Fibroblast of lung (primary cell): ENCODE measurements at places on chromosomes 12 and 14. TPM values are rescaled to one million over a fixed set of nuclear protein-coding genes. Genes with fewer than 3 reads are reported as not detected.

SMIM41 gene
- total RNA-seq, result 2.0 and 2.1 TPM in 2 replicates

FOXA1 gene
- under 0.01 TPM in 2 replicates for total RNA-seq

CRIP1 gene
- 1.3 and 3.0 TPM in 2 replicates for total RNA-seq

CDH24 gene
- 5.6 and 6.2 TPM in 2 replicates for total RNA-seq

- peaks cover 9% of the 10 kb centered on the region for H3K4me1 ChIP-seq
- H3K36me3 ChIP-seq, result peaks cover 10% of the 10 kb centered on the region
- H3K27ac ChIP-seq, result peak within 1 kb of the TSS; percentile 69
- no peak for DNase-seq
- H3K27me3 ChIP-seq, result no peaks in the 10 kb centered on the region
- peak within 1 kb of the TSS; percentile 67 for H3K4me3 ChIP-seq
These were observed at the start of gene AKT1 for GRCh38 chr14:104794993-104795780. TSS of gene AKT1 (minus strand) at chr14:104795748. CDS start at chr14:104792643, 3,105 bp downstream.

DNA sequence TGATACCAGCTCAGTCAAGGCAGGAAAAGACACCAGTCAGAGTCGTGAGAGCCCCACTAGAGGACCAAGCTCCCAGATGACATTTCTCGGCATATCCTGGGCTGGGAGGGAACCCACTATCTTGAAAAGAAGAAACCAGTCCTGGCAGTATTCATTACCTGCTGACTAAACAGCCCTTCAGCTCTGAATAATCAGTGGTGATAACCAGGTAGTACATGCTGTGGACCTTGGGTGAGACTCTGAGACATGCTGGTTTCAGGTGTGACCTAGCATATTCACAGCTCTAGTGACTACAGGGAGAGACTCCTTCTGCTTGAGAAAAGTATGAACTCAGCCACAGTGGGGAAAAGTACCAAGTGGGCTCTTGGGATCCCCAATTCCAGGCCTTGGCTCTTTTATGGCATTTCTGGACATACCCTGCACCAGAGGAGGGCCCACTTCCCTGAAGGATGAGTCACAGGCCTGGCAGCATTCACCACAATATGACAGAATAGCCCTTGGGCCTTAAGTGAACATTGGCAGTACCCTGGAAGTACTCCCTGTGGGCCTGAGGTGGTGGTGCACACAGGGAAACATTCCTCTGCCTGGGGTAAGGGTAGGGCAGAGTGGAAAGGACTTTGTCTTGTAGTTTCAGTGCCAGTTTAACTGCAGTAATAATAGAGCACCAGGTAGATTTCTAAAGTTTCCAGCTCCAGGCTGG, 82.6 kb upstream of the SLC38A4 start:
- no peak overlapping the region for H3K27ac ChIP-seq
- peaks cover 2% of the 10 kb centered on the region for H3K4me1 ChIP-seq
- H3K36me3 ChIP-seq, result no peaks in the 10 kb centered on the region
- DNase-seq, result peak; percentile 43
- H3K27me3 ChIP-seq, result no peaks in the 10 kb centered on the region

GRCh38 chr12:112116232-112117060, 7.9 kb upstream of the NAA25 start:
- DNase-seq, result peak; percentile 75
- H3K4me1 ChIP-seq, result peaks cover 4% of the 10 kb centered on the region
- peak overlapping the region; percentile 56 for H3K27ac ChIP-seq
- H3K36me3 ChIP-seq, result no peaks in the 10 kb centered on the region
- no peak overlapping the region for H3K4me3 ChIP-seq

DNA sequence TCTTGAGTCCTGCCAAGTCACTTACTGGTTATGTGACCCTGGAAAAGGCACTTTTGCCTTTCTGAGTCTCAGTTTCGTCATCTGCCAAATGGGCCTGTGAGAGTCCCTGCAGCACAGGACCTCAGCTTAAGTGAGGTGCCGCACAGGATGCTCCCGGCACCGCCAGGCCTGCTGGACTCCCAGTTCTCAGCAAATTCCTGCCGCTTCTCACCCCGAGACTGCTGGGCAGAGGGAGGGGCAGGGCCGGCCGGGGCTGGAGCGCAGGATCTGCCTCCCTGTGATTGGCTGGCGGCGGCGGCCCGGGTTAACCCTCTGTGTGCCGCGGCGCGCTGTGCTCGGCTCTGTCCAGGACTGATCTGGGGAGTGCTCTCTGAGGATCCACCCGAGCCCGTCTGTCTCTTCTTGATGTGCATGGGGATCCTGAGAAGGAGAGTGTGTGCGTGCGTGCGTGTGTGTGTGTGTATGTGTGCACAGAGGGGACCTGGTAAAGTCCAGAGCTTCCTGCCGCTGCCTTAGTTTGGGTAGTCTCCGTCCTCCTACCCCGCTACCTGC, 8.6 kb downstream of the SETD1B start:
- DNase-seq, result peak; percentile 68
- peak overlapping the region; percentile 44 for H3K27ac ChIP-seq
- peaks cover 50% of the 10 kb centered on the region for H3K36me3 ChIP-seq
- peaks cover 12% of the 10 kb centered on the region for H3K4me1 ChIP-seq
- peak overlapping the region; percentile 78 for H3K4me3 ChIP-seq
- H3K27me3 ChIP-seq, result no peaks in the 10 kb centered on the region

DNA sequence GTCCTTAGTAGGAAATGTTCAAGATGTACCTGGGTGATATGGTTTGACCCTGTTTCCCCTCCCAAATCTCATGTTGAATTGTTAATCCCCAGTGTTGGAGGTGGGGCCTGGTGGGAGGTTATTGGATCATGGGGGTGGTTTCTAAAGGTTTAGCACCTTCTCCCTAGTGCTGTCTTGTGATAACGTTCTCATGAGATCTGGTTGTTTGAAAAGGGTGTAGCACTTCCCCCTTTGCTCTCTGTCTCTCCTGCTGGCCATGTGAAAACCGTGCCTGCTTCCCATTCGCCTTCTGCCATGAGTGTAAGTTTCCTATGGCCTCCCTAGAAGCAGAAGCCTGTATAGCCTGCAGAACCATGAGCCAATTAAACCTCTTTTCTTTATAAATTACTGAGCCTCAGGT, 353.0 kb upstream of the SFSWAP start:
- no peaks in the 10 kb centered on the region for H3K36me3 ChIP-seq
- no peak overlapping the region for H3K4me3 ChIP-seq
- DNase-seq, result no peak
- H3K27ac ChIP-seq, result no peak overlapping the region

GRCh38 chr12:25574761-25575160, 21.7 kb upstream of the LMNTD1 start:
- no peak overlapping the region for H3K27ac ChIP-seq
- no peaks in the 10 kb centered on the region for H3K27me3 ChIP-seq
- no peak for DNase-seq
- no peaks in the 10 kb centered on the region for H3K36me3 ChIP-seq
- H3K4me3 ChIP-seq, result no peak overlapping the region

DNA sequence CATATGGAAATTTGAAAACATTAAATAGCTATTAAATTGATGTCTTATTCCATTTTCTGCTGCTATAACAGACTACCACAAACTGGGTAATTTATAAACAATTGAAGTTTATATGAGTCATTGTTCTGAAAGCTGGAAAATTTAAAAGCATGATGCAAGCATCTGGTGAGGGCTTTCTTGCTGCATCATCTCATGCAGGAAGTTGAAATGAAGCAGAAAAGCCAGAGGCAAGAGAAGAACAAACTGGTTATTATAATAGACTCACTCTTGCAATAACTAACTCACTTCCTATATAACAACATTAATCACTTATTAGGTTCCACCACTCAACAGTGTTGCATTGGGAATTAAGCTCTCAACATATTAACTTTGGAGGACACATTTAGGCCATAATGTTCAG, 1277.4 kb downstream of the LRFN5 start:
- no peaks in the 10 kb centered on the region for H3K27me3 ChIP-seq
- peak overlapping the region; percentile 54 for H3K27ac ChIP-seq
- peak; percentile 75 for DNase-seq
- H3K4me3 ChIP-seq, result no peak overlapping the region

DNA sequence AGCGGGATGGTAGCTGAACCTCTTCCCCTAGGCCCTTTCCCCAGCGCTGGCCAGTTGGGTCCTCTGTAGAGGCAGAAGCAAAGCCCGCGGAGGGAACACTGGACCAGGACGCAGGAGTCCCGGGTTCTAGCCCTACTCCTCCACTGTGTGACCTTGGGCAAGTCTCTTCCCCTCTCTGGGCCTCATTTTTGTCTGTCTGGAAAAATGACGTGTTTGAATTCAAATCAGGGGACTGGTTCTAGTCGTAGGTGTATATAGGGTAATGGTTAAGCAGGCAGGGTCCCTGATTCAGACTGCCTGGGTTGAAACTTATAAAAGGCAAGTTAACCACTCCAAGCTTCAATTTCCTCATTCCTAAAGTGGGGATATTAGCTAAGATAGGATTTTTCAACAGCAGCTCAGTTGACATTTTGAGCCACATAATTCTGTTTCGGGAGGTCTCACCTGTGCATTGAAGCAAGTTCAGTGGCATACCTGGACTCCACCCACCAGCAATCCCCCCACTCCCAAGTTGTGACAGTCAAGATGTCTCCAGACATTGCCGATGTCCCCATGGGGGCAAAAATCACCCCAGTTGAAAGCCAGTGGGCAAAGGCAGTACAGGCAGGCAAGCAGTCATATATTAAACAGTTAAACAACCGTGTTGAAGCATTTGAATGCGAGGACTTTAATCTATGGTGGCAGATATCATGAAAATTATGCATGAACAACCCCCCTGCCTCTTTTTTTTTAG, 899 bp downstream of the TPCN1 start:
- H3K4me1 ChIP-seq, result peaks cover 13% of the 10 kb centered on the region
- H3K27ac ChIP-seq, result peak overlapping the region; percentile 68
- no peaks in the 10 kb centered on the region for H3K27me3 ChIP-seq
- no peak for DNase-seq
- H3K36me3 ChIP-seq, result peaks cover 2% of the 10 kb centered on the region
- H3K4me3 ChIP-seq, result peak overlapping the region; percentile 80

DNA sequence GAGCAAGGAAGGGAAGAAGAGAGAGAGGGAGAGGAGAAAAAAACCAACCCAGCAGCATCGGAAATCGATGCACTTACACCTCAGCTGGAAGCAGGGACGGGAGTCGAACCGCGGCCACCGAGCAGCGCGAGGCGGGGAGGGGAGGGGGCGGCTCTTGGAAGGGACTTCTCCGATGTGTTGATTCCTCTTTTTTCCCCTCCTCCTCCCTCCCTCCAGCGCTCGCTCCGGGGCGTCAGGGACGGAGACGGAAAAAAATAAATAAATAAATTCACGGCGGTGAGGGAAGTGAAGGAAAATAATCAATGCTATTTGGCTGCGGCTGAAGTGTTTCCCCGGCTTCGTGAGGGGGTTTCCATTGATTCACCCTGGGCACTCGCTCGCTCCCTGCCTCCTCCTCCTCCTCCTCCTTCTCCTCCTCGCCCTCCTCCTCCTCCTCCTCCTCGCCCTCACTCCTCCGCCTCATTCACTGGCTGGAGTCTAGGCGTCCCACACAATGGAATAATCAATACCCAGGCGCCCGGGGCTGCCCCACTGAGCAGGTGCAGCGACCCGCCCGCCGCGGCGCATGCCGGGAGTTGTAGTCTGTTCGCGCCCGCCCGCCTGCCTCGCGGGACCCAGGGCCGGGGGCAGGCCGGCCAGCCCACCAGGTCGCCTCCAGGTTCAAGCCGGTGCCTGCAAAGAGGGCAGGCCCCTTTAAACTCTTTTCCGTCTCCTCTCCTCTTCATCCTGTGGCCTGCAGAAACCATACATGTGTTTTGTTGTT, at the start of gene ZFHX2:
ZFHX2 (minus strand) TSS at position 500 of the 763 bp plus-strand sequence. CDS start 16,440 bp downstream, outside the sequence.
- peak within 1 kb of the TSS; percentile 61 for H3K4me3 ChIP-seq
- H3K27ac ChIP-seq, result no peak within 1 kb of the TSS
- peaks cover 14% of the 10 kb centered on the region for H3K27me3 ChIP-seq
- H3K4me1 ChIP-seq, result peaks cover 4% of the 10 kb centered on the region
- no peaks in the 10 kb centered on the region for H3K36me3 ChIP-seq

DNA sequence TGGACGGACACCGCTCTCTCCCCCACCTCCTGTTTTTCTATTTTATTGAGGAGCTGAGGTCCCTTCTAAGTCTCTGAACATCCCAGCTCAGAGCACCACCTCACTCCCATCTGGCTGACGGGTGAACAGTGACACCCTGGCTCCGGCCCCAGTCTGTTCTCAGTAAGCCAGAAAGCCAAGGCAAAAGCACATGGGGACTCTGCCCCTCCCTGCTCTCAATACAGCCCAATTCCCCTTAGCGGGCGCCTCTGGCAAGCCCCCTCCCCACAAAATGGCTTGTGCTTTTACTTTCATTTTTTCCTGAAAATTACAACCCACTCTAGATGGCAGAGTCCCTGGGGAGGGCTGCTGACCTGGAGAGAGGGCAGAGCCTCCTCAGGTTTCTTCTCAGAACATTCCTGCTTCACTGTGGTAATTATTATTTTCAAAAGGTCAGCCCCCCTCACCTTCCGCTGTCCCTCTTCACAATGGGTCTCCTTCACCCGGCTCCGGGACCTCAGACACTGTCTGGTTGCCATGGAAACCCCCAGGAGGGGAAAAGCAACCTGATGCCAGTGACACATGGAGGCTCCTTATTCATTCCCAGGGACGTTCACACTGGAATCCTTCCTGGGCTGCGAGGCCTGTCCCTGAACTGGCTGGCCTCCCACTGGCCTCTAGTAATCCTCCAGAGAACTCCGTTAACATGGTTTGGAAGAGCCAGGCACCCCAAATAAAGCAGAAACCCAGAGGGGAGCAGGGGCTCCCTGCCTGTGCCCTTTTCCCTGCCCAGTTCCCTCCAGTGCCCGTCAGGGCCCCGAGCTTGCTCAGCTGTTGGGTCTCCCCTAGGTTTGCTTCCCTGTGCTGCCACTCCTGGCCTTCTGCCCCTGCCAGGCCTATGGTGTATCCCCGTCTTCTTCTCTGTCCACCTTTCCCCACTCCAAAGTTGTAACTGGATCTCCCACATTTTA, 15.9 kb downstream of the COL2A1 start:
- no peak overlapping the region for H3K4me3 ChIP-seq
- H3K27ac ChIP-seq, result no peak overlapping the region
- no peak for DNase-seq

GRCh38 chr12:22729957-22730443, 105.0 kb downstream of the ETNK1 start:
- peaks cover 7% of the 10 kb centered on the region for H3K4me1 ChIP-seq
- H3K27ac ChIP-seq, result peak overlapping the region; percentile 62
- no peak overlapping the region for H3K4me3 ChIP-seq
- no peaks in the 10 kb centered on the region for H3K36me3 ChIP-seq

GRCh38 chr12:6123258-6123657, 1.2 kb downstream of the VWF start:
- H3K27ac ChIP-seq, result no peak overlapping the region
- H3K36me3 ChIP-seq, result no peaks in the 10 kb centered on the region
- H3K27me3 ChIP-seq, result peaks cover 10% of the 10 kb centered on the region
- DNase-seq, result no peak
- H3K4me1 ChIP-seq, result no peaks in the 10 kb centered on the region
